ENCODE measurements at places on chromosomes 12 and 14. TPM values are rescaled to one million over a fixed set of nuclear protein-coding genes. Genes with fewer than 3 reads are reported as not detected.

DNA sequence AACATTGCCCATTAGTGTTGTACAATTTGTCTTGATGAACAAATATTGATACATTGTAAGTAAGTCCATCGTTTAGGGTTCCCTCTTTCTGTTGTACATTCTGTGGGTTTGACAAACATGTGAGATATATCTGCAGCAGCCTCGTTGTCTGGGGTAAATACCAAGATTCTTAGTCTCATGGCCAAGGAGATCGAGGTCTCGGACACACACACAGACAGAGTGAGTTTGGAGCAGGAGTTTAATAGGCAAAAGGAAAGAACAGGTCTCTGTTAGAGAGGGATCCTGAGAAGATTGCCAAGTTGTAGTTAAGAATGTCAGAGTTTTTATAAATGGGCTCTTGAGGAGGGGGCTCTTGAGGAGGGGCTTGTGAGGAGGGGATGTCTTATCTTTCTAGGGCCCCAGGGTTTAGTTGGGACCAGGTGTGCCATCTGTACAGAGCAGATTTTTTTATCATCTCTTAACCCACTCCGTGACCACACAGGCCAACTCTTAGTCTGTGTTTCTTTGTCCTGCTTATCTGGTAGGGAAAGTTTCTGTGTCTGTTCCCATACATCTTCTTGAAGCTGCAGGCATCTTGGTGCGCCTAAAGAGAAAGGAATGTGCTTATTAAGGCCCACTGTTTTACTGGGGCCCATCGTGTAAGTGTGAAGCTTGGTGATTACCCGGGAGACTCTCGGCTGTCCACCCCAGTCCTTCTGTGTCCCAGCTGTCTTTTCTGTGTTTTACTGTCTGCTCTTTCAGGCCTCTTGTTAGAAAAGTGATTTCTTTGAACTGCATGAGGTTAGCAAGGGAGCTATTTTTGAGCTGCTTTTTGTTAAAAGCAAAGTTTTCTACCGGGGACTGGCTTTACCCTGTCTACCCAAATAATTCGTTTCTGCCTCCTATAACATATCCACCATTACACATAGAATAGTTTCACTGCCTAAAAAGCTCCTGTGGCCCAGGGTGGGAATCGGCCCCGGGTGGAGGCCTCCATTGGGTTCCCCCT lies 22.4 kb upstream of the CLEC2D start:
- no peak for DNase-seq
- H3K36me3 ChIP-seq, result no peaks in the 10 kb centered on the region
- H3K27ac ChIP-seq, result peak overlapping the region; percentile 93
- H3K4me1 ChIP-seq, result peaks cover 25% of the 10 kb centered on the region
- peak overlapping the region; percentile 69 for H3K4me3 ChIP-seq

GRCh38 chr12:21718944-21719650 lies 55.4 kb downstream of the KCNJ8 start:
- H3K4me1 ChIP-seq, result no peaks in the 10 kb centered on the region
- no peaks in the 10 kb centered on the region for H3K27me3 ChIP-seq
- H3K36me3 ChIP-seq, result no peaks in the 10 kb centered on the region
- no peak for DNase-seq
- H3K4me3 ChIP-seq, result no peak overlapping the region

DNA sequence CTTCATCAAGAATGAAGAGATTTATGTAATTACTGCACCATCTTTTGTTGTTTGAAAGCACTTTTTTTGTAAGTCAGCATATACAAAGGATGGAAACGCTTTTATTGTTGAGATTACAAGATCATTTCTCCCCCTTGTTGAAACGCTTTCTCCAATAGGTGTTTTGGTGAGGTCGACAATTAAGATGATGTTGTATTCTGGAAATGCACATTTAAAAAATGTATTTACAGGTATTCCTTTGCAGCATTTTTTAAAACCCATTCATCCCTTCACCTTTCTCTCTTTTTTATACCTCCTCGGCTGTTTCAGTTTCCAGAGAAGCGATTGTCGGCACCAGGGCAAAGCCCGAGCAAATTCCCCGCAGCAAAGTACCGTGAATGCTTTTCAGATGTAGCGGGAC lies 499.9 kb downstream of the VRK1 start:
- H3K4me3 ChIP-seq, result no peak overlapping the region
- no peak overlapping the region for H3K27ac ChIP-seq
- DNase-seq, result no peak
- no peaks in the 10 kb centered on the region for H3K4me1 ChIP-seq
- H3K27me3 ChIP-seq, result peaks cover 21% of the 10 kb centered on the region

- no peak overlapping the region for H3K27ac ChIP-seq
- no peaks in the 10 kb centered on the region for H3K27me3 ChIP-seq
- no peaks in the 10 kb centered on the region for H3K36me3 ChIP-seq
- no peak for DNase-seq
- H3K4me3 ChIP-seq, result no peak overlapping the region
- H3K4me1 ChIP-seq, result no peaks in the 10 kb centered on the region
These were observed 43.8 kb upstream of the BMP4 start for GRCh38 chr14:54000341-54000811.

- H3K4me1 ChIP-seq, result peaks cover 9% of the 10 kb centered on the region
- H3K4me3 ChIP-seq, result no peak overlapping the region
- no peaks in the 10 kb centered on the region for H3K27me3 ChIP-seq
- H3K27ac ChIP-seq, result no peak overlapping the region
- H3K36me3 ChIP-seq, result no peaks in the 10 kb centered on the region
These were observed 77.6 kb downstream of the ZFP36L1 start for GRCh38 chr14:68714991-68715924.

GRCh38 chr14:102262929-102263462 lies 42.0 kb downstream of the MOK start:
- no peaks in the 10 kb centered on the region for H3K27me3 ChIP-seq
- no peak overlapping the region for H3K4me3 ChIP-seq
- H3K4me1 ChIP-seq, result no peaks in the 10 kb centered on the region
- H3K36me3 ChIP-seq, result no peaks in the 10 kb centered on the region
- DNase-seq, result no peak

- no peak overlapping the region for H3K27ac ChIP-seq
- no peak overlapping the region for H3K4me3 ChIP-seq
- H3K27me3 ChIP-seq, result no peaks in the 10 kb centered on the region
These were observed 70.0 kb downstream of the FLRT2 start for GRCh38 chr14:85599939-85600338.

DNA sequence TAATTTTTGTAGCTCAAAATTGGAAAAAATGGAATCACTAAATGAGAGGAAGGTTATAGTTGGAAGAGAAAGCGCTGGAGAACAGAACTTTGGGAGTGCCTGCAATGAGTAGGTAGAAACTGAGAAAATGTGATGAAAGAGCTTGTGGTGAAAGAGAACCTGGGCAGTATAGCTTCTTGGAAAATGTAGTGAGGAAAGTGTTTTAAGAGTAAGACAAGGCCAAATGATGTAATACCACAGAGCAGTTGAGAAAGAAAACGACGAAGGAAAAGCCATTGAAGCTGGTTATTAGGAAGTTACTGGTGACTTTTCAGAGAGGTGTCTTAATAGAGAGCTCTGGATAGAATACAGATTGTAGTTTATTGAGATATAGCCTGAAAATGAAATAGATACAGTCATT lies 255.3 kb downstream of the AEBP2 start:
- no peak overlapping the region for H3K27ac ChIP-seq
- no peaks in the 10 kb centered on the region for H3K36me3 ChIP-seq
- no peaks in the 10 kb centered on the region for H3K4me1 ChIP-seq
- no peak for DNase-seq
- H3K4me3 ChIP-seq, result no peak overlapping the region
- no peaks in the 10 kb centered on the region for H3K27me3 ChIP-seq

GRCh38 chr12:49255857-49256637 lies 8.8 kb upstream of the TUBA1C start:
- no peaks in the 10 kb centered on the region for H3K36me3 ChIP-seq
- no peak for DNase-seq
- peaks cover 8% of the 10 kb centered on the region for H3K4me1 ChIP-seq
- no peaks in the 10 kb centered on the region for H3K27me3 ChIP-seq

GRCh38 chr12:115075552-115076170 lies 391.7 kb upstream of the TBX3 start:
- H3K4me1 ChIP-seq, result no peaks in the 10 kb centered on the region
- H3K27me3 ChIP-seq, result no peaks in the 10 kb centered on the region
- no peak overlapping the region for H3K4me3 ChIP-seq
- no peak for DNase-seq
- no peaks in the 10 kb centered on the region for H3K36me3 ChIP-seq

GRCh38 chr12:4047421-4047820 lies 174.2 kb upstream of the PARP11 start:
- H3K27me3 ChIP-seq, result no peaks in the 10 kb centered on the region
- no peak for DNase-seq
- H3K36me3 ChIP-seq, result no peaks in the 10 kb centered on the region
- H3K27ac ChIP-seq, result no peak overlapping the region
- H3K4me1 ChIP-seq, result no peaks in the 10 kb centered on the region

DNA sequence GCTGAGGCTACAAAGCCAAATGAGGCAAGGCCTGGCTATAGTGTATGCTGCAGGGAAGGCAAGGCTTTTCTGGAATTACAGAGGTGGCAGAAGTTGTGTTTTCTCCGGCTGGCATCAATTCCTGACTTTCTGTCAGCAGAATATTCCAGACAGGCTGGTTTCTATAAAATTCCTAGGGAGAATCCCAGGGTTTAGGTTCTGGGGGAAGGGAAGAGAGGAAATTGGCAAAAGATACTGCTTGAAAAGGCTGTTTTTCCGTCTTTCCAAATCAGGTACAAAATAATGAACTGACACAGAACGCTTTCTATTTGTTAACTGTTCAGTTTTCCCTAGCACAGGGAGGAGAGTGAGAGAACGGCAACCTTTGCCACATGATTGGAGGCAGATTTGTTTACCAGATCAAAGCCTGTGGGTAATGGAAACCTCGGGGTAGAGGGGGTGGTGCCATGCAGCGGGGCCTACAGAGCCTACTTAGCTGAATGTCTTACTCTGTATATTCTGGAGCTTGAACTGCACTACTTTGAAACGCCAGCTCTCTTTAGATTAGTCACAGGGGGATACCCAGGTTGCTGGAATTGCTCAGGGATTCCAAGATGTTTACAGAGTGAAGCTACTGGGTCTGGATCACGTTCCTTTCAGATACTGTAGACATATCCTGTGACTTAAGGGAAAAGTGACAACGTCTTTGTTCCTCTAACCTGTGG lies 65.8 kb upstream of the DACT1 start:
- H3K36me3 ChIP-seq, result no peaks in the 10 kb centered on the region
- H3K27ac ChIP-seq, result no peak overlapping the region
- no peak for DNase-seq

GRCh38 chr14:89565607-89566006 lies 148.6 kb upstream of the FOXN3 start:
- H3K4me3 ChIP-seq, result no peak overlapping the region
- no peaks in the 10 kb centered on the region for H3K4me1 ChIP-seq
- no peaks in the 10 kb centered on the region for H3K27me3 ChIP-seq
- no peak overlapping the region for H3K27ac ChIP-seq
- DNase-seq, result no peak

DNA sequence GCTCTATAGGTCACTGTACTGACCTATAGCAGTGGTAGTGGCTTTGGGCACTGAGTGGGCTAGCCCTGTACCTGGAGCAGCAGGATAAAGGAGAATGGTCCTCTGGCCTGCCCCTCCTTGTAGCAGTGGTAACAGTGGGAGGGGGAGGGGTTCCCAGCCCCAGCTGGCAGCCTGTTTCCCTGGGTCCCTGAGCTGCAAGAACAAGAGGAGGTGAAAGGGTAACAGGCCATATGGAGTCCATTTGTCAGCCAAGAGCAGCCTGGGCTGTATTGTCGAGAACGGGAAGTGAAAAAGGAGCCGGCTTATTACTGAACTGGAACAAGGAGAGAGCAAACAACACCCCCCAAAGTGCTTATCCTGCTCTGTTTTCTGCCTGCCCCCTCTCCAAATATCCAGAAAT lies 73.8 kb upstream of the SRSF5 start:
- no peaks in the 10 kb centered on the region for H3K36me3 ChIP-seq

GRCh38 chr12:62701492-62701891 lies 233.5 kb downstream of the PPM1H start:
- H3K4me3 ChIP-seq, result no peak overlapping the region
- H3K27ac ChIP-seq, result no peak overlapping the region
- H3K36me3 ChIP-seq, result no peaks in the 10 kb centered on the region
- H3K27me3 ChIP-seq, result no peaks in the 10 kb centered on the region

- no peak overlapping the region for H3K4me3 ChIP-seq
- H3K27ac ChIP-seq, result no peak overlapping the region
- H3K4me1 ChIP-seq, result peaks cover 17% of the 10 kb centered on the region
- no peaks in the 10 kb centered on the region for H3K36me3 ChIP-seq
- H3K27me3 ChIP-seq, result no peaks in the 10 kb centered on the region
These were observed 377.9 kb upstream of the RGS6 start for GRCh38 chr14:71554323-71554722.

The ATL1 gene
- total RNA-seq, result 8.4 TPM

The TM7SF3 gene
- 70.9 TPM for total RNA-seq

The POTEM gene
- total RNA-seq, result not detected

The GYS2 gene
- total RNA-seq, result not detected

The STON2 gene
- 34.3 TPM for total RNA-seq

The AICDA gene
- 0.77 TPM for total RNA-seq

The JDP2 gene
- total RNA-seq, result 59.2 TPM
